ENCODE measurements at places on chromosomes 3 and 15. TPM values are rescaled to one million over a fixed set of nuclear protein-coding genes. Genes with fewer than 3 reads are reported as not detected.

- DNase-seq: no peak
These were observed 5.1 kb upstream of the GRIP2 start for GRCh38 chr3:14545251-14545635.

GRCh38 chr3:187403768-187404288 is 35.6 kb downstream of the RTP4 start:
- peak; percentile 82 for DNase-seq

DNA sequence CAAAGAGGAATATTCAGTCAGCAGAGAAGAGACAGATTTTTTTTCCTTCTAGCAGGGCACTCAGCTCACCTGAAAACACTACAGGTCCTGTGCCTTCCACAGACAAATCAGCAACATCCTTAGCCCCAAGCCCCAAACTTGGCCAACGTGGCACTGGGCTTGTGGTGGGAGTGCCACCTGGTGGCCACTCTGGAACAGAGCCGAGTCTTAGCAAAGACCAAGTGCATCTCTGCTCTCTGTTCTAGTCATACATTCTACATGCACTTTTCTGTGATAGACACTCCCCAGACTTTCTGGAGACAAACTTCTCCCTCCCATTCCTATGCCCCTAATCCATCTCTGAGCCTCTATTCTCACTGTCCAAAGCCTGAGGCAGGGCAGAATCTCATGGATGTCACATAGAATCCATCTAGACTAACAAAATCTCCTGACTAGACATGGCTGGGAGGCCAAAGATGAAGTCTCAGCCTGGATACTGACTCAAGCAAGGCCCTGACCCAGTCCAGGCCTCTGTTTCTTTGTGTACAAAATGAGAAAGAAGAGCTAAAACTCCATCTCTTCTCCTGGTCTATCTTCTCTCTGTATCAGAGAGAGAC is 5.1 kb upstream of the SEMA7A start:
- peak; percentile 78 for DNase-seq

DNA sequence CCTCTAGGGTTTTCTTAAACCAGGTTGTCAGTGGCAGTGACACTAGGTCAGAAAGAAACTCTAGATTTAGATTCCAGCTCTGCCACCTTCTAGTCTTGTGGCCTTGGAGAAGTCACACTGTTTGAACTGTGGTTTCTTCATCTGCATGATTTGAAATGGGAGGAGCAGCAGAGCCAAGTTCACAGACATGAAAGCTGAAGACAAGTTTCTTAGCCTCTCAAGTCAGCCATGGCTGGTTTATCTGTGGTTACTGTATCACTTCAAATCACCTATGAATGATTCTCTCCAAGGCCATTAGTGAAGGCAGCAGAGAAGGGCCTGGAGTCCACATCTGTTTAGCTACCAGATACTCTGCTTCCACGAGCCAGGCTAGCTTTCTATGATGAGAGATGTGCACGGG is 15.6 kb downstream of the CLEC3B start:
- no peak for DNase-seq

GRCh38 chr3:125647318-125648014 is 52.2 kb upstream of the OSBPL11 start:
- DNase-seq: peak; percentile 88

GRCh38 chr15:54374184-54374952 is 396.1 kb downstream of the UNC13C start:
- DNase-seq: no peak

DNA sequence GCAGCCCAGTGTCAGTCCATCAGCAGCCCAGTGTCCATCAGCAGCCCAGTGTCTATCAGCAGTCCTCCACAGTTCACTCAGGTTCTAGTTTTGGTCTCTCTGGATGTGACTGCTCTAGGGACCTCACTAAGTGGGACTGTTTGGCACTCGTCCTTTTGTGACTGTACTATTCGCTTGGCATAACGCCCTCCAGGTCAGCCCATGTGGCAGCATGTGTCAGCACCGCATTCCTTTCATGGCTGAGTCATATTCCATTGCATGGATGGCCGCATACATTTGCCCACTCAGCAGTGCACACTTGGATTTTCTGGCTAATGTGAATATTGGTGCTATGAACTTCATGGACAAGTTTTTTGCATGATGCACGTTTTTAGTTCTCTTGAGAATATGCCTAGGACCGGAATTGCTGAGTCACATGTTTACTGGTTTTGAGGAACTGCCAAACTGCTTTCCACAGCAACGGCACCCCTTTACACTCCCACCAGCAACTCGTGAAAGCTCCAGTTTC is 16.4 kb downstream of the CHST13 start:
- DNase-seq: peak; percentile 72

- DNase-seq: no peak
These were observed 246.8 kb downstream of the SLCO3A1 start for GRCh38 chr15:92100301-92100700.

DNA sequence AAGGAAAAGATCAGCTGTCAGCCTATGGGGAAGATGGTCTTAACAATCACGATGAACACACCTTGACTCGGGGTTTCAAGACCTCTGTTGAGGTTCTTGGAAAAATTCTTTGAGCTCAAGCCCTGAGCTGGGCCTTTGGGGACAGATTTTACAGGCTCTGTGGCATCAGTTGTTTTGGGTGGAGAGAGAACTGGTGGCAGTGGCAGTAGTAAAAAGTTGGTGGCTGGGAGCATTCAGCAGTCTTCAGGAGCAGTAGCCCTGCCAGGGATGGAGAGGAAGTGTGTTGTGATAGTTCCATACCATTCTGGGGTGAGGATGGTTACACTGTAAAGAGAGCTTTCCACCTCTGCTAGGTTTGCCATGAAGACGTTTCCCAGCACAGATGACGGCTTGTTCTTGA is 4.9 kb upstream of the KY start:
- no peak for DNase-seq

- DNase-seq: no peak
These were observed 24.6 kb downstream of the SPPL2A start for GRCh38 chr15:50740955-50741354.

GRCh38 chr15:52225230-52225629 is 34.0 kb upstream of the GNB5 start:
- no peak for DNase-seq

GRCh38 chr3:10467904-10468612 is 37.3 kb downstream of the ATP2B2 start:
- no peak for DNase-seq

DNA sequence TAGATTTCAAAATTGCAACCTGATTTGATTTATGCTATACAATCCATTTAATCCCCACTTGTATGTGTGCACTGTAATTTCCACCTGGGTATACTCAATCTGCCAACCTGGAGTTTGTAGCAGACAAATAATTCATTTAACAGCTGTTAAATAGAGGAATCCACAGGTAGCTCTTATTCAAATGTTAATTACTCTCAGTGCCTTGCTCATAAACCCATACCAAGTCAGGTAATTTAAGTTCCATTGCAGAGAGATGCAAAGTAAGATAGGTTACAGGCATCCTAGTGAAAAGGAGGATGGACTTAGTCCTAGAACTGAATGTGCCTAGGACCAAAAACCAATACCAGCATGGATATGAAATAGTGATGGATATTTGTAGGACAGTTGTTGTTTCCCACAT is 674.2 kb downstream of the TBL1XR1 start:
- no peak for DNase-seq

- peak; percentile 83 for DNase-seq
These were observed 55.4 kb downstream of the CMTM8 start for GRCh38 chr3:32293903-32294302.

DNA sequence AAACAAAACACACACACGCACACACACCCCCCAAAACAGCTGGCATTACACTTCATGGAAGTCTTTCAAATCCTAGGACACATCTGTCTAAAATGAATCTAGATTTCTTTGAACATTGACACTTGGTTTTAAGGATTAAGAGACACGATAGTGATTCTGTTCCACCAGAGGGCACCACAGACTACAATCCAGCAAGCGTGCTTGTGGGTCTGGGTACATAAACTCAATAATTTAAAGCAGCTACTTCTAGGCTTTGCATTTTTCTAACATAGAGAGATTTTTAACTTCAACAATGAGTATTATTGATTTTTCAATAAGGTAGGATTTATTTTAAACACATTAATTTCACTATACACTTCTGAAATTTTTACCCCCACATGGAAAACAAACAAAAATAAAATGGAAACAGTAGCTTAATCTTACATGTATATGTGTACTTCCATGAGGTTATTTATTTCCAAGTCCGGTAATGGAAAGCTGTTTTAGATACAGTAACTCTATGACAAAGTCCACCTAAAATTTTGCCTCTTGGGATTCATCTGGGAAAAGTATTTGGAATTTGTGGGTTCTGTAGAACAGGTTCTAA is 564.0 kb upstream of the TGFBR2 start:
- DNase-seq: peak; percentile 30

- DNase-seq: no peak
These were observed 6.0 kb downstream of the WNT5A start for GRCh38 chr3:55480911-55481743.

DNA sequence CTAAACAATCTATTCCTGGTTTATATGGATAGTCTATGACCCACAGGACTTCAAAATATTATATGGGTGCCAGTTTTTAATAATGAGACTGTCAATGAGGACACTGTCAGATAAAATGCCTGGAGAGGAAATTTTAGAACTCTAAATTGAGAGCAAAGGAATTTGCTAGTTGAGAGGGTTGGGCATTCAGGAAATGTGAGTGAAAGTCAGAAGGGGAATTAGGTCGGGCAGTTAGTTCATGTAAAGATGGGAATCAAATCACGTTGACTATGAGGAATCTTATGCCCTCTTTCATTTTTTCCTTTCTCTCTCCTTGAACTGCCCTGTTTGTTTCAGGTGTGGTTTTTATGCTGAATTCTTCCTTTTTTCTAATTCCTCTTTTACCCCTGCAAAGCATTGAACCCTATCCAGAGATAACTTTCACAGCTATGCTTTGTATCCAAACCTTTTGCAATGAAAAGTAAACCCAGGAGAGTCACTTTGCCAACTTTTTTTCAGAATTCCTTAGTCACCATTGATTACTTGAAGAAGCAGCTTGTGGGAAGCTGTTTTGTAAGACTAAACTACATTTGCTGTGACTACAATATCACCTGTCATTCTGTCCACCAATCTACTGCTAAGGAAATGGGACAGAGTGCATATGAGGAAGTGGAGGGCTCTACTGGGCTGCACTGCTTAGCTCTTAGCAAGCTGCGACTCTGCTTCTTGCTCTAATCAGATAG is 27.8 kb downstream of the CHP1 start:
- peak; percentile 47 for DNase-seq

GRCh38 chr3:141243271-141243707 is 11.7 kb downstream of the PXYLP1 start:
- no peak for DNase-seq

- peak; percentile 67 for DNase-seq
These were observed 141.5 kb downstream of the GADL1 start for GRCh38 chr3:30752970-30753369.

DNA sequence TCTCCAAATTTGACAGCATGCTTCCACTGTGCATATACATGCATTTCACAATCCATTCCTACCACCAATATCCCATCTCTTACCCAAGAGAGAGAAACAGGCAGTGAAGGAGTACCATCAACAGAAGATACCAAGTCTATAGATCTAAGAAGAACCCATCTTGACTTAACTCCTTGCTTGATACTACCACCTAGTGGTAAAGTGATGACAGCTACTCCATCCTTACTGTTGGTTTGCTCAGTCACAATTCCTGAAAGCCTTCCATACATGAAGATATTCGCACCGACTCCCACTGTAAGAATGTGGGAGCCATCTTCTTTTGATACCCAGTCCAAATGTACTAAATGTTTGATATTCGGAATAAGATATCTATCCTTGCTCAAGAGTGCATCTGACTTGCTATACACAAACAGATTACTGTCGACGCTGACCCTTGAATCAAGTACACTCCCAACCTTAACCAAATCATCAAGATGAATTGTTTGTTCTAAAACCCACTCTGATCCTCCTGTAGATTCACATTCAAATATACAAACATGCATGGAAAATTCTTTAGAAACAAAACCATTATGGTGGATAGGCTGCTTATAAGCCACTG is 123.1 kb downstream of the DMXL2 start:
- DNase-seq: no peak

DNA sequence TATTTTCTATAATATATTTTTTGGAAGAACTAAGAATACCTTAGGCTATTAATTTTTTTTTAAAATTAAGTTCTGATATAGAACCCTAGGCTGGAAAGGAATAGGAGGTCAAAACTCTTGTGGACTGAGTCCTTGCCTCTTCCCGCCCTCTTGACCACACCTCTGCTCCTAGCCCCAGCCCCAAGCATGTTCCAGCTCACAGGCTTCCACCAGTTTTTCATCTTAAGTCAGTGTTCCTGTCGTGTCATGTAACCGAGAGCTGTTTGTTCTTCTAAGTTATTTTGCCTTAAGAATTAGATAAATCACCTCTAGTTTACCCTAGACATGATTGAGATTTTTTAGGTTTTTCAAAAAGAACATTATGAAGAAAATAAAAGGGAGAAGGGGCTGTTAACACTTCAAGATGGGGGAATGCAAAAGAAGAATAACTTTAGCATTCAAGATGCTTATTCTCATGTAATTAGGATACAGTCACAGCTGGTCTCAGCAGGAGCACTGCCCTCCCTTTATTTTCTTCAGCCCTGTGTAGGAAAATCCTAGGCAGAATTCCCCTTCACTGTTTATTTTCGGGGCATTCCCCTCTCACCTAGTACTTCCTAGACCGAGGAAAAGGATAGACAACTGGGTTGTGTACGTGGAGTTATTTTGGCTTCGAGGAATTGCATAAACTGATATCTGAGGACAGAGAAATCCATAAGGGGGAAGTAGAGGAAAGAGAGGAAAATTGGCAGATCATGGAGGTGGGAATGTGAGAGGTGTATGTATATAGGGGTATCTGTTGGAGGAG is 110.2 kb downstream of the CMSS1 start:
- no peak for DNase-seq

- no peak for DNase-seq
These were observed 862.5 kb downstream of the CADM2 start for GRCh38 chr3:85821130-85821756.

DNA sequence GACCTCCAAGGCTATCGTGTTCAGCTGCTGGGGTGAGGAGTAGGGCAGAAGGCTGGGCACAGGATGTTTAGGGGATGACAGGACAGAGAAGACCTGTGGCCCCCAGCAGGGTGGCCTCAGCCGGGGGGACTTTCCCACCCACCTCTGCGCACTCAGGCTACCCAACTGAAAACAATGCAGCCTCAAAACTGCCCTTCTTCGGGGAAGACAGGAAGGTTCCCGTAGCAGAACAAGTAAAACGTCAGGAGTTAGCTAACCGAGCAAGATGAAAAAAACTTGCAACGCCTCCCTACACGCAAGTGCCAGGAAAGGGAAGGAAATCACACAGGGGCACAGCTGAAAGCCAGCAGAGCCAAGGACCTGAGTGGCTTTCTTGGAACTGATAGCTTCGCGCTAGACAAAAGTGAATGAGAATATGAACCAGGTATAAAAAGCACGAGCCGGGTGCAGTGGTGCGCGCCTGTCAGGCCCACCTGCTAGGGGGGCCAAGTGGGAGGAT is 38.4 kb upstream of the FURIN start:
- no peak for DNase-seq

RBP2 gene
- total RNA-seq: not detected

SLITRK3 gene
- not detected for total RNA-seq

RAB8B gene
- 19.3 TPM for total RNA-seq

CACNA2D2 gene
- not detected for total RNA-seq

NANOGP8 gene
- not detected for total RNA-seq

BTLA gene
- not detected for total RNA-seq

CPNE4 gene
- total RNA-seq: 0.22 TPM

HES1 gene
- total RNA-seq: 97.8 TPM

Measured in PC-9 (cell line).